Activated naive CD4-positive, alpha-beta T cell treated with anti-CD3 and anti-CD28 coated beads, Interleukin-2, amount 50 U/mL, for 72 hours (primary cell): ENCODE measurements at places on chromosomes 4 and X. TPM values are rescaled to one million over a fixed set of nuclear protein-coding genes. Genes with fewer than 3 reads are reported as not detected.

CDKL5 gene
- 1.1 TPM for total RNA-seq

LDB2 gene
- not detected for total RNA-seq

SLC16A2 gene
- 2.2 TPM for total RNA-seq

TCEAL6 gene
- total RNA-seq, result not detected

POLN gene
- 1.8 TPM for total RNA-seq

SSX4 gene
- total RNA-seq, result not detected

TCEAL2 gene
- total RNA-seq, result not detected

SASH3 gene
- 82.7 TPM for total RNA-seq

ADH7 gene
- total RNA-seq, result not detected

SLC9B1 gene
- total RNA-seq, result 1.4 TPM

ASMT gene
- not detected for total RNA-seq

RBMXL3 gene
- total RNA-seq, result not detected

DUSP21 gene
- total RNA-seq, result not detected

TLR10 gene
- total RNA-seq, result 0.27 TPM

SRPK3 gene
- total RNA-seq, result not detected

USP11 gene
- total RNA-seq, result 22.2 TPM

DMRTC1 gene
- total RNA-seq, result 0.21 TPM

OFD1 gene
- 40.7 TPM for total RNA-seq

NDST3 gene
- total RNA-seq, result not detected

EVC2 gene
- total RNA-seq, result 0.16 TPM

N4BP2 gene
- 16.1 TPM for total RNA-seq

UGT2B10 gene
- not detected for total RNA-seq

FGFR3 gene
- 0.12 TPM for total RNA-seq

EDA gene
- 4.6 TPM for total RNA-seq

HDAC8 gene
- 31.2 TPM for total RNA-seq

ADAM29 gene
- not detected for total RNA-seq

KIT gene
- total RNA-seq, result 0.73 TPM

PGAM4 gene
- total RNA-seq, result not detected

SYAP1 gene
- total RNA-seq, result 16.8 TPM

FAT4 gene
- total RNA-seq, result not detected

SMIM31 gene
- not detected for total RNA-seq

FAM199X gene
- total RNA-seq, result 10.6 TPM

ERVMER34-1 gene
- 0.19 TPM for total RNA-seq

TMEM47 gene
- total RNA-seq, result not detected

PDE6B gene
- 8.4 TPM for total RNA-seq

CCNA2 gene
- 125 TPM for total RNA-seq

DSPP gene
- total RNA-seq, result not detected

USP27X gene
- 1.2 TPM for total RNA-seq

SPANXN3 gene
- total RNA-seq, result not detected

ZDHHC15 gene
- not detected for total RNA-seq

IL13RA2 gene
- not detected for total RNA-seq

DKC1 gene
- total RNA-seq, result 112 TPM

GAB3 gene
- 3.3 TPM for total RNA-seq

DMD gene
- total RNA-seq, result 0.43 TPM

FMR1NB gene
- not detected for total RNA-seq

KCND1 gene
- 15.5 TPM for total RNA-seq

STS gene
- total RNA-seq, result 0.39 TPM

FGF2 gene
- 4.2 TPM for total RNA-seq

IL15 gene
- total RNA-seq, result 1.1 TPM

GDPD2 gene
- total RNA-seq, result 0.16 TPM

PCYT1B gene
- total RNA-seq, result 0.05 TPM
